Stimulated activated CD4-positive, alpha-beta T cell treated with anti-CD3 and anti-CD28 coated beads, Interleukin-4, amount 100 ng/mL, for 48 hours (primary cell): ENCODE measurements at places on chromosomes 5 and 9.

DNA sequence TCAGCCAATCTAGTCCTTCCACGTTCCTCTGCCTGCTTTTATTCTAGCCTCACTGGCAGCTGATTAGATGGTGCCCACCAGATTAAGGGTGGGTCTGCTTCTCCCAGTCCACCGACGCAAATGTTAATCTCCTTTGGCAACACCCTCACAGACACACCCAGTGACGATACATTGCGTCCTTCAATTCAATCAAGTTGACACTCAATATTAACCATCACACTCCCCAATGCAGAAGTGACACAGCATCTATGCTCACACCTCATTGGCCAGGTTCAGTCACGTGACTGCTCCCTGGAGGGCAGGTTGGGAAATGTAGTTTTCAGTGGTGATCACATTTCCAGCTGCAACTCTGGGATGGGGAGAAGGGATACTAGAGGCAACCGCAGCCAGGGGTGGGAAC is 13.0 kb downstream of the SUSD3 start:
- no peak for DNase-seq

GRCh38 chr9:128636556-128637530 is 19.8 kb downstream of the DYNC2I2 start:
- DNase-seq: no peak

DNA sequence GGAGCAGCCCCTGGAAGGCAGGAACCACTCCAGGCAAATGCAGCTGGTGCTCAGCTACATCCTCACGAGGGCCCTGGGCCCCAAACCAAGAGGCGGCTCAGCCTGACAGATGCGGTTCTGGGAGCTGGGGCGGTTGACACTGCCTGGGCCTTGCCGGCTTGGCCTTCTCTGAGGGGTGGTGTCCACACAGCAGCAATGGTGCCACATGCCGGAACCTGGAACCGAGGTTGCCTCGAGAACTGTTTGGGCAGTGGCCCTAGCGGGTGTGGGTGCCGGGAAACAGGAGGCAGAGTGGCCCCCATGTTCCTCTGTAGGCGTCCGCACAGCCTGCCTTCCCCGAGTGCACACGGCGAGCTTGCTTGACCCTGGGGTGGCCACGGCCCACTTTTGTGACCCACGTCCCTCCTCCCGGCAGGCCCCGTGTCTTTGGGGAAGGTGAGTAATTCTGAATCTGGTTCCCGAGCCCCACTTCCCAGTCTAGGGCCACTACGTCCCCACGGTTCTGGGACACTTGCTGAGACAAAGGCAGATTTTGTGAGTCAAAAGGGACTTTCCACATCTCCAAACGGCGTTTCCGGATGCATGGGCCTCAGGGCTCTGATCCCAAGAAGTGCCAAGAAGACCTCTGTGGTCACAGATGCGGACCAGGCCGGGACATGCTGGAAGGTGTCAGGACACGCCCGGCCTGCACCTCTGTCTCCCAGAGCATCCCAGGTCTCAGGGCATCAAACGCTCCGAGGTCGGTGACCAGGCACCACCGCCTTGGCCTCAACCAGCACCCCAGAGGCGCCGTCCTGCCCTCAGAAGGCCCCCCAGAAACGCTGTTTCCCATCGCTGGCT is 27.7 kb upstream of the SLC12A7 start:
- no peak for DNase-seq

DNA sequence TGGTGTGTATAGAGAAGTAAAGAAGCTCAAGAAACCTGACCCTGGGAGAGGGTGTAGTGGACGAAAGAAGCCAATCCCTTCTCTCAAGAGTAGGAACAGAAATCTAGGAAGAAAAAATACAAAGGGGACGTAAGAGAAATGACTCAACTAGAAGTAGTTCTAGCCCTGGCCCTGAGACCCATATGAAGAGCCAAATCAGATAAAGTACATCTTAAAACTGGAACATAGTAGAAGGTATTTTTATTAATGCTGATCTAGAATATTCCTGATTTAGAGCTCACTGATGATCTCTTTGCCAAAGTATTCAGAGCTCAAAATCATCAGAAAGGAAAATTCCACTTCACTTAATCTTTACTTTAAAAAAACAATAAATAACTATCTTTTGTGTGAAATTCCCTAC is 184.8 kb downstream of the MLLT3 start:
- no peak for DNase-seq

- no peak for DNase-seq
These were observed 13.6 kb downstream of the CPEB4 start for GRCh38 chr5:173901705-173902104.

GRCh38 chr9:114300846-114301797 is 21.8 kb upstream of the ORM1 start:
- DNase-seq: no peak
